ENCODE measurements at places on chromosomes 5 and 9.

- no peaks in the 10 kb centered on the region for H3K36me3 ChIP-seq
- H3K4me1 ChIP-seq = no peaks in the 10 kb centered on the region
- H3K27me3 ChIP-seq = peaks cover under 1% of the 10 kb centered on the region
- no peak for DNase-seq
These were observed 143.7 kb upstream of the TNC start for GRCh38 chr9:115261656-115262081.

DNA sequence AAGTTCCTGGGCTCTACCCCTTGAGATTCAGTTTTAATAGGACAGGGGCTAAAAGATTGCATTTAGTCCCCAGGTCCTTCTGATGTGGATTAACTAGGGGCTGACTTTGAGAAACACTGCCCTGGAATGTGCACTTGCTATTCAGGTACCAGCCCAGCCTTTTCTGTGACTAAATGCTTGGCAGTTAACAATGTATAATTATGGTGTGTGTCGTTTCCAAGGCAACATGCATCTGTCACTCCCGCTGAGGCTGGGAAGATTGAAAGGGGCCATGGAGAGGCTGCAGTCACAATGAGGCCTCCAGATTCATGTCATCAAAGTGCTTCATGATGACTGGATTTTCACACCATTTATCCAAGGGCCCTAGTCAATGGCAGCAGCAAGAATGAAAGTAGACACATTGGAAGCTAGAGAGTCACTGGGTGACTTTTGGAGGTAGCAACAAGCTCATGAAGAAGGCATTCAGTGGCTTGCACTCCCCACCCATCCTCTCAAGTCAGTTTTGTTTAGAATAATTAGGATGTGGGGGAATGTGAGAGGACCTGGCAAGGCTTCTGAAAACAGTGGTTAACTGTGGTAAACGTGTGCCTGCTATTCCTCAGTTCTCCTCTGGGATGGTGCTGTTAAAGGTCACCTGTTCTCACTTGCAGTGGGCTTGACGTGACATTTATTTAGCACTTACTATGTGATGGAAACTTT, 28.3 kb downstream of the RAI14 start:
- H3K36me3 ChIP-seq = peaks cover 14% of the 10 kb centered on the region
- no peak overlapping the region for H3K4me3 ChIP-seq
- no peaks in the 10 kb centered on the region for H3K27me3 ChIP-seq
- H3K27ac ChIP-seq = peak overlapping the region; percentile 77

GRCh38 chr9:85909390-85909789, 31.6 kb upstream of the NAA35 start:
- no peak overlapping the region for H3K4me3 ChIP-seq
- no peak overlapping the region for H3K27ac ChIP-seq
- H3K36me3 ChIP-seq = no peaks in the 10 kb centered on the region
- no peaks in the 10 kb centered on the region for H3K27me3 ChIP-seq

DNA sequence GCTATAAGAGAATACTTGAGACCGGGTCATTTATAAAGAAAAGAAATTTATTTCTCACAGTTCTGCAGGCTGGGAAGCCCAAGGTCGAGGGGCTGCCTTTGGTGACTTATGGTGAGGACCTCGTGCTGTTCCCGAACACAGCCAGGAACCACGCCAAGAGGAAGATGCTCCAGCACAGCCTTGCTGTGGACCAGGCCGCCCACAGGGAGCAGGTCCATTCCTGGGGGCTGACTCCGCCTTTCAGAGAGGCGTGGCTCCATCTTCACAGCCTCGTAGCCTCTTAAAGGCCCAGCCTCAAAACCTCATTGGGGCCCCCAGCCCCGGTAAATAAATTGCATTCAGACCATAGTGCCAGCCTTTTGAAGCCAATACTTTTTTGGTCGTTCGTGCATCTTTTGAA, 93.5 kb upstream of the CACNA1B start:
- peaks cover 25% of the 10 kb centered on the region for H3K36me3 ChIP-seq
- no peak overlapping the region for H3K27ac ChIP-seq
- DNase-seq = no peak
- peaks cover 2% of the 10 kb centered on the region for H3K27me3 ChIP-seq

DNA sequence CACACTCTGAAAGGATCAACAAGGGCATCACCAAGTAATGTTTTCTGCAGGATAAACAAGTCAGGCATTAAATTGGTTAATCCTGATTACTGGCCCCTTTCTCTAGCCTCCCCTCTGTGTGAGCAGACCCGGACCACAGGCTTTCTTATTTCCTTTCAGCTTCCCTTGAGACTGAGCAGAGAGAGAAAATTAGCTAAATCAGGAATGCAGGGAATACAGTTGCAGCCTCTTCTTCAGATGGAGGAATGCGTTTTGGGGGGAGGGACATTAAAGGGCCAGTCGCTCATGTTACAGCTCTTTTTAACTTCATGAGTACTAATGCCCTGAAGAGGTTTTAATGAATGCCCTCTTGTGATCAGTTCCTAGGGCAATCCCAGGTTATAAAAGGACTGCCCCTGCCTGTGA, 19.8 kb downstream of the PCDHAC2 start:
- no peak overlapping the region for H3K4me3 ChIP-seq
- no peak for DNase-seq
- peaks cover 15% of the 10 kb centered on the region for H3K4me1 ChIP-seq
- peak overlapping the region; percentile 86 for H3K27ac ChIP-seq

DNA sequence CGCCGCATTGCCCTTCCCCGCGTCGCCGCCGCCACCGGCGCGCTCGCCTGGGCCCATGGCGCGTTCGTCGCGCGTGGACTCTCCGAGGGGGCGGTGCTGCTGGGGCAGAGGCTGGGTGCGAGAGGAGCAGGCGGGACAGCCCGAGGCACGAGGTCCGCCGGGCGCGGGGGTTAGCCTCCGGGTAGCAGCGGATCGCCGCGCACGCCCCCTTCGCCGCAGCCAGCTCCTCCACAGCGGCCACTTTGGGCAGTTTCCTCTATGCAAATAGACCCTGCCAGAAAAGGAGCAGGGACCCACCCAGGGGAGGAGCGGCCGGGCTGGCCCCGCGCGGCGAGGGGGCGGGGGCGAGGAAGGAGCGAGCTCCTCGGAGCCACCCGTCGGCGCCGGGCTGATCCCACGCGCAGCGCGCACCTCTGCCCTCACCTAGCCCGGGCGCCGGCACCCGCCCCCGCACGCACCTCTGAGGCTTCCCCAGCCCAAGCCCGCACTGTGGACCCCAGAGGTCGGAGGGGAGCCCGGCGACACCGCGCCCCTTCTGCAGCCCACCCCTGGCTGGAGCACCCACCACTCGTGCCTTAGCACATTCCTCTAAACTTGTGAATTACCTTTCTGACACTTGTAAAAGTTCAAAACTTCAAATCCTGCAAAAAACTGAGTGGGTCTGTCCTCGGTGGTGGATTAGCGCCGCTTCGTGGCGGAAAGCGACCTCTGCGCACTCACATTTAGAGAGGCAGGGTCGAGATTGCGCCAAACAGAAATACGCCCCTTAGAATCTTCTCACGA, at the start of gene COL23A1:
COL23A1 (minus strand) TSS at position 253 of the 783 bp plus-strand sequence.
- peak; percentile 73 for DNase-seq
- H3K36me3 ChIP-seq = peaks cover 27% of the 10 kb centered on the region
- peaks cover 21% of the 10 kb centered on the region for H3K27me3 ChIP-seq
- H3K27ac ChIP-seq = no peak within 1 kb of the TSS

GRCh38 chr9:76082057-76082456, 191.6 kb downstream of the PCSK5 start:
- H3K27me3 ChIP-seq = no peaks in the 10 kb centered on the region
- no peak for DNase-seq
- H3K27ac ChIP-seq = no peak overlapping the region

- H3K27me3 ChIP-seq = peaks cover 9% of the 10 kb centered on the region
- DNase-seq = no peak
These were observed 19.2 kb downstream of the SIL1 start for GRCh38 chr5:139178935-139179334.

GRCh38 chr5:109688630-109688969, 1.1 kb upstream of the MAN2A1 start:
- DNase-seq = peak; percentile 42
- peaks cover 11% of the 10 kb centered on the region for H3K27me3 ChIP-seq
- peak overlapping the region; percentile 93 for H3K4me3 ChIP-seq
- H3K36me3 ChIP-seq = no peaks in the 10 kb centered on the region
- peaks cover 28% of the 10 kb centered on the region for H3K4me1 ChIP-seq

GRCh38 chr9:78954286-78954685, 617.5 kb upstream of the TLE4 start:
- H3K27ac ChIP-seq = no peak overlapping the region
- DNase-seq = no peak
- no peaks in the 10 kb centered on the region for H3K36me3 ChIP-seq
- H3K4me3 ChIP-seq = no peak overlapping the region
- peaks cover 2% of the 10 kb centered on the region for H3K4me1 ChIP-seq

- H3K27me3 ChIP-seq = no peaks in the 10 kb centered on the region
- peaks cover 8% of the 10 kb centered on the region for H3K4me1 ChIP-seq
These were observed 137.3 kb upstream of the RANBP3L start for GRCh38 chr5:36438765-36439561.

DNA sequence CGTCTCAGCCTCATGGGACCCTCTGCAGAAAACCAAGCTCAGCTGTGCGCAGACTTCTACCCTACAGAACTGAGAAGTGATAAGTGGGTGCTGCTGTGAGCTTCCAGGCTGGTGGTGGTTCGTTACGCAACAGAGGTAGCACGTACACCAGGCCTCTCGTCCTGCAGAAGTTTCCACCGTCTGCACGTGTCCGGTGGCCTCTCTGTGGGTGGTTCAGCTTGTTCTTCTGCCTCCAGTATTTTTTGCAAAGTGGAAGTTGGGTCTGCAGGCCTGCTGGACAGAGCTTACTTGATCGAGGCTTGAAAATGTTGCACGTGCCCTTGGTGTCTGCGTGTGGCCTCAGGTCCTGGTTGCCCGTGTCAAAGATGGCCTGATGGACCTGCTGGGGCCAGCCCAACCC, 27.5 kb downstream of the KCNT1 start:
- H3K27ac ChIP-seq = no peak overlapping the region
- H3K4me3 ChIP-seq = no peak overlapping the region

GRCh38 chr9:31103836-31104235, 1280.6 kb upstream of the ACO1 start:
- no peaks in the 10 kb centered on the region for H3K36me3 ChIP-seq
- H3K27ac ChIP-seq = no peak overlapping the region
- H3K4me1 ChIP-seq = no peaks in the 10 kb centered on the region
- H3K4me3 ChIP-seq = no peak overlapping the region

GRCh38 chr5:137234973-137235943, 263.9 kb downstream of the SPOCK1 start:
- H3K4me3 ChIP-seq = no peak overlapping the region
- H3K4me1 ChIP-seq = no peaks in the 10 kb centered on the region
- H3K36me3 ChIP-seq = no peaks in the 10 kb centered on the region
- no peak overlapping the region for H3K27ac ChIP-seq
- peaks cover 2% of the 10 kb centered on the region for H3K27me3 ChIP-seq
- no peak for DNase-seq

DNA sequence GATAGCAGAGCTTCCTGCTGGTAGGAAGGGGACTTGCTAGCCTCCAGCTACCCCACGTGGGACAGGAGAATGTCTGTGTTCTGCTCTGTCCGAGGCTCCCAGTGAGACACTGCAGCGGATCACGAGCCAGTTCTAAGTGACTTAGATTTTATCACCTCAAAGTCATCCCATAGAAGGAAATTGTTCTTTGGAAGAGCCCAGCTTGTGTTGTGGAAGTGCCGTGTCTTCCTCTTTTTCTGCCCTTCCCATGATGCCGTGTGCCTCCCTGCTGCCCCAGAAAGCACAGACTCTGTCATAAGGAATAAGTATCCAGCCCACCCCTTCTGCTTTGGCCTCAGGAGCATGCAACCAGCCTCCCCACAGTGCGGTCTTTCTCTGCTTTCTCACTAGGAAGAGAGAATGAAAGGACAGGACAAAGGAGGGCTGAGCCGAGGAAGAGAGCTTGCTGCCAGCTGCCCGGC, 35.6 kb downstream of the RUFY1 start:
- H3K27me3 ChIP-seq = peaks cover 7% of the 10 kb centered on the region
- no peak overlapping the region for H3K4me3 ChIP-seq
- H3K36me3 ChIP-seq = peaks cover 20% of the 10 kb centered on the region
- no peaks in the 10 kb centered on the region for H3K4me1 ChIP-seq

- H3K4me1 ChIP-seq = peaks cover 11% of the 10 kb centered on the region
- no peak overlapping the region for H3K27ac ChIP-seq
- H3K36me3 ChIP-seq = no peaks in the 10 kb centered on the region
These were observed 103.2 kb upstream of the SPATA31D4 start for GRCh38 chr9:81824802-81825730.

GRCh38 chr5:9544056-9544455, 1.8 kb downstream of the SEMA5A start:
- peaks cover 13% of the 10 kb centered on the region for H3K4me1 ChIP-seq
- DNase-seq = no peak
- H3K27ac ChIP-seq = no peak overlapping the region
- peak overlapping the region; percentile 92 for H3K4me3 ChIP-seq

DNA sequence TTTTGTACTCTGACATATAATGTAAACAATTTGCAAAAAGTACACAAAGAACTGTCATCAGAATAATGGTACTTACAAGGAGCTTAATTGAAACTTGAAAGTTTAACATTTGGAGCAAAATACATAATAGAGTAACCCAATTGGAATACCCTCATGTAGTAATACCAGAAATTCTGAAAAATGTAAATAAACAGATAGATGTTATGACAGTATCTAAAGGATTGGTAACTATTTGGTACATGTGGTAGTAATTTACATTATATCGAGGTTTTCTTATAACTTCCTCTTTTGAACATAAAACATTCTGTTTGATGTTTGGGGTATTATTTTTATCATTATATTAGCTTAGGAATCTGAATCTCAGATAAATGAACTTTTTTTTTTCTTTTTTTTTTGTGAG, 211.7 kb upstream of the ELL2 start:
- H3K27ac ChIP-seq = no peak overlapping the region
- H3K27me3 ChIP-seq = no peaks in the 10 kb centered on the region
- no peaks in the 10 kb centered on the region for H3K4me1 ChIP-seq
- H3K36me3 ChIP-seq = no peaks in the 10 kb centered on the region

- no peaks in the 10 kb centered on the region for H3K36me3 ChIP-seq
- H3K4me1 ChIP-seq = peaks cover 9% of the 10 kb centered on the region
These were observed 49.1 kb downstream of the BNC2 start for GRCh38 chr9:16821344-16821743.

DNA sequence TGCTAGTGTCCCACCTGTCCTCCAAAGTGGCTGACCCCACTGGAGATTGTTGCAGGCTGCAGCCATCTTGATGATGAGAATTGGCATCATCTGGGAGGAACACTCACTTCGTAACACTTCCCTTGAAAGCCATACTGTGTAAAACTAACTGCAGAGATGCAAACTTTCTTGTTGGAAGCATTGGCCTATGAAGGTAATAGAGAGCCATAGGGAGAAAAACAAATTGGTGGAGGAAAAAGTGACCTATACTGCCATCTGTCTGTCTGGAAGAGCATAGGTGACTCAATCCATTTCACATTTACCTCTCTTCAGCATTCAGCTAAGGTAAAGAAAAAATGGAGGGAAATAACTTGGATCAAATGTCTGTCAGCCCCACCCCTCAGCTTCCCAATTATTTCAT, 473.4 kb downstream of the NTRK2 start:
- H3K4me3 ChIP-seq = no peak overlapping the region
- peaks cover 2% of the 10 kb centered on the region for H3K27me3 ChIP-seq
- H3K4me1 ChIP-seq = peaks cover 6% of the 10 kb centered on the region
- no peak overlapping the region for H3K27ac ChIP-seq
- no peaks in the 10 kb centered on the region for H3K36me3 ChIP-seq

All from endothelial cell (in vitro differentiated cells).